ENCODE measurements at places on chromosomes 2 and 18.

- DNase-seq = no peak
These were observed 147.5 kb downstream of the PARD3B start for GRCh38 chr2:204692790-204693189.

DNA sequence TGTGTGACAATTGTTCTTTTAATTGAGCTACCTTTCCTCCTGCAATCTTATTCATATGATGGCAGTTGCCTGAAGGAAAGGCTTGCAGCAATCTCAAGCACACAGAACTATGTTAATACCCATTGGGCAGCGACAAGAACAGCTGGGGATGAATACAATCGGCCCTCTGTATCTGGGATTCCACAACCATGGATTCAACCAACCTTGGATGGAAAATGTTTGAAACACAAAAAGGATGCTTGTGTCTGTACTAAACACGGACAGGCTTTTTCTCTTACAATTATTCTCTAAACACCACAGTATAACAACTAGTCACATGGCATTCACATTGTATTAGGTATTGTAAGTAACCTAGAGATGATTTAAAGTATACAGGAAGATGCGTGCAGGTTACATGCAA is 256.1 kb upstream of the SIX2 start:
- no peak for DNase-seq

GRCh38 chr2:3488855-3489763 is 30.2 kb downstream of the ADI1 start:
- no peak for DNase-seq

DNA sequence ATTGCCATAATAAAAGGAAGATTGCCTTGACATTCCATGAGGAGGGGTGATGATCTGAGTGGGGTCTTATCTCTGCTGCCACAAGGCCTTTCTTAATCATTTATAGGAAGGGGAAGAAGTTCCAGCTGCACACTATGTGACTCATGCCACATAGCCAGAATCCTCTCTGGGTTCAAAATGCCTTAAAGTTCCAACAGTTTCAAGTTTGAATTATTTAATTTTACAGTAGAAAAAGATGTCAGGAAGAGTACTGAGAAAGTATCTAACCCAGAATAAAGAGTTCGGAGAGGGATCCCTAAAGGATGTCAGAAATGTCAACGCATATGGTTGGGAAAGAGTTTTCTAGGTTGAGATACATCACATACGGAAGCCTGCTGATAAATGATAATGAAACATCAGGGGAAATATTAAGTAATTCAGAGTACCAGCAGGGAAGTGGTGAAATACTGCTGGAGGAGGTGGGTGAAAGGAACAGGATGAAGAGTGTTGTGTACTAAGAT is 999.9 kb downstream of the TSN start:
- no peak for DNase-seq

GRCh38 chr2:204533629-204534370 is 11.5 kb upstream of the PARD3B start:
- DNase-seq = no peak

GRCh38 chr2:27314709-27315108 is 6.5 kb upstream of the UCN start:
- DNase-seq = no peak

DNA sequence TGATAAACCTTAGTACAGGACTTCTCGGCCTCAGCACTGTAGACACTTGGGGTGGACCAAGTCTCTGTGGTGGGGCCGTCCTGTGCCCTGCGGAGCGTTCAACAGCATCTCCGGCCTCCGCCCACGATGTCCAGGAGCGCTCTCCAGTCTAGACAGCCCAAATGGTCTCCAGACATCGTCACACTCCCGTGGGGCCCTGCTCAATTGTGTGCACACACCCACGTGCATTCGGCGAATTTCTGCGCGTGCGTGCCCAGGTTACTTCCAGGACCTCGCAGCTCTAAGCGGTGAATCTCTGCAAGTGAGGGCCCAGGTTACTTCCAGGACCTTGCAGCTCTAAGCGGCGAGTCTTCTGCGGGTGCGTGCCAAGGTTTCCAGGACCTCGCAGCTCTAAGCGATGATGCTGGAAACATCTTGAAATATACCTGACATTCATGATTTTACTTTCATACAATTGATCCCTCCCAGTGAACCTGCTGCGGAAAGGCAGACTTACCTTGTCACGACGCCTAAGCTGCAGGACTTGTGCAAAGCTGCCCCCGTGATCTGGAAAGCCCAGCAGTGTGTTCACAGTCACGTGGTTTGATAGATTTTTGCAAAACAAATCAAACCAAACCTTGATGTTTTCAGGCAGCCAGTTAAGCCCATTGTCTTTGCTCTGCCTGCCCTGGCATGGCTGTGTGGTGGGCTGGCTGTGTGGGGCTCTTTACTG is 16.1 kb upstream of the OTOS start:
- DNase-seq = no peak

DNA sequence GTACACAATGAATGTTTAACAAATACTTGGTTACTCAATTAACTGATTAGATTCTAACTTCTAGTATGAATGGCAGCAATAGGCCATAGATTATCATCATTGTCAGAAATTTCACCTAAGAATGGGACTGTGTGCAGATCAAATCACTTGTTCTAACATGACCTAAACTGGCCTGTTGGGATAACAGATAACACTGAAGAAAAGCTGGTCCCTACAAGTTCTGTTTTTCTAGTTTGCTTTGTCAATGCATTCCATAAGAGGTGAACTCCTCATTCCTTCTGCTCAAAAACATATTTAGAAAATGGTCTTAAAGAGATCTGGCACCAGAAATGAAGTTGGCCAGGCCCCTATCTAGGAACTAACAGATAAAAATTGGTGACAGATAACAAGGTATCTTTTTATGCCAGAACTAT is 175.4 kb downstream of the THADA start:
- no peak for DNase-seq

GRCh38 chr2:46372475-46372874 is 75.3 kb downstream of the EPAS1 start:
- DNase-seq = no peak

- DNase-seq = no peak
These were observed 119.6 kb downstream of the QPCT start for GRCh38 chr2:37464067-37464466.

GRCh38 chr2:205405752-205406151 is 276.5 kb upstream of the NRP2 start:
- DNase-seq = peak; percentile 44

DNA sequence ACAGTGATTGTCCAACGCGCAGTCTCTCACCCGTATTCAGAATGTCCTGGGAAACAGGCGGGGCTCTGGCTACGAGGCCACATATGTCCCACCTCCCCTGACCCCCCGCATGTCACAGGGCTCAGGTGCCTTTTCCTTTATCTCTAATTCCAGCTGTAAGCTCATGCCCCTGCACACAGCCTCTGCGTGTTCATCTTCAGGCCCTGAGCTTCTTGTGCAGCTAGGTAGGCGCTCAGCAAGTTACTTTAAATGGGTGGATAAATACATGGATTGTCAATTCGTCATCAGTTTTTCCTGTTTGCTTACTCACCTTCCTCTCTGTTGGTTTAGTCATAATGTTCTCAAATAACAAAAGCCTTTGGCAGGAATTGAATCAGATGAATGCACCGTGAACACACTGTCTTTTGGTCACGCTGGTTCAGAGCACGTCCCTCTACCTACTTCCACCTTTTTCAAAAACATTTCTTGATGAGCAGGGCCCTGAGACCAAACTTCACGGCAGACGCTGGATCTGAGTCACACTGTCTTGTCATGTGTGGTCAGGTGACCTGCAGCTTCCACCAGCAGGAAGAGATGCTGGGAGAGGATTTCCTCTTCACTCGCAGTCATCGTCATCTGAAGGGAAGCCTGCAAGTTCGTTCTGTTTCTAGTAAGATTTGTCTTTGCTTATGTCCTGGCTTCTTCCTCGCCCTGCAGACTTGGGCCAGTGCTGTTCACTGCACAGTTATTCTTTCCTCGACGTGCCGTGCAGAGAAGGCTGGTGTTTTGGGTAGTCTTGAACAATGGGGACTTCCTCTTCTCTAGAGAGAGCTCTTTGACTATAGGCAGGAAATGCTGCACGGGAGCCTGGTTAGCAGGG is 138.1 kb downstream of the PTGR3 start:
- DNase-seq = peak; percentile 67

DNA sequence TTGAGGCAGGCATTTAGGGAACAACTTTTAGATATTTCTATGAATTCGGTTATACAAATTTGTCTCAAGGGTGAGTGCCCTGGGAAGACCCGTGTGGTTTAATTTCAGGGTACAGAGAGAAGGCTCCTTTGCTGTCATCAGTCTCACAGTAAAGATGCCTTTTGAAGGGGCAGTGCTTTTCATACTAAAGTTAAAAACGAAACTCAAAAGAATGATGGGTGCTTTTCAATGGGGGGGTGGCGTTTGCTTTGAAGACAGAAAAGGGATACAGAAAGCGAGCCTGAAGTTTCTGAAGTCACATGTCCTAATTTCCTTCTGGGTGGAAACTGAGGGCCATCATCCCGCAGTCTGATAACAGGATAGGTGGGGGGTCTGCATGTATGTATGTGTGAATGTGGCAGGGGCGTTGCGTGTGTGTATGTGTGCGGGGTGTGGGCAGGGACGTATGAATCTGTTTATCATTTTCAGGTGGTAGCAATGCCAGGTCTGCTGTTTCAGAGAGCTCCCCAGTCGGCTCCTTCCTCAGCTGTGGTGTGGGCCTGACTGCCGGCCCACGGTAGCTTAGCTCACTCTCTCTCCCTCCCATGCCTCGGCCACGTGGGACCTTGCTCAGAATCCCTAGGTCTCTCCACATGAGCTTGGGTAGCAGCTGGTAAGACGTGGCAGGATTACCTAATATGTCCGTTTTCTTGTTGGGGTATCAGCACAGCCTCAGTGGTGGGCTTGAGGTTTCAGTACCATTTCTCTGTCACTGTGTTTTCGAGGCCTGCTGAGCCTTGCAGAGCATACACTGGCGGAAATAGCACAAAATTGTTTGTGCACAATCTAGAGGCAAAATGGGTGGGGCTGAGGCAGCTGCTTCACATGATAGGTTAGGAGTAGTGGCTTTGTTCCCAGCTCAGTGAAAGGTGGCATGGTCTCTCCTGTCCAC is 32.7 kb downstream of the ARHGAP25 start:
- no peak for DNase-seq

GRCh38 chr18:45324495-45325113 is 290.7 kb upstream of the SLC14A2 start:
- DNase-seq = peak; percentile 51

DNA sequence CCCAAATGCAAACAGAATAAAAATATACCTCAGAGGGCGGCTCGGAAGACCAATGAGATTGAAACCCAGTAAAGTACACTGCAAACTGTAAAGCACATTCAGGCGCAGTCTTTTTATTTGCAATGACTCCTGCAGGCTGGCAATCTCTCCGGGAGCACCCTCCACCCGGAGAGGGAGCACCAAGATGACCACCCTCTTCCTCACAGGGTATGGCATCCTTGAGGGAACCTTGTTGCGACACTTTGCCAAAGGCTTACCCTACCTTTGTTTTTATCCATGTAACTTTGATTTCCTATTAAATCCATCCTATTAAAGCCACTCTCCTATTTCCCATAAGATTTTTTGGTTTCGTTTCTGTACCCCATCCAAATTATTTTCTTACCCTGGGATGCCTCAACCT is 16.2 kb downstream of the CHST10 start:
- no peak for DNase-seq

DNA sequence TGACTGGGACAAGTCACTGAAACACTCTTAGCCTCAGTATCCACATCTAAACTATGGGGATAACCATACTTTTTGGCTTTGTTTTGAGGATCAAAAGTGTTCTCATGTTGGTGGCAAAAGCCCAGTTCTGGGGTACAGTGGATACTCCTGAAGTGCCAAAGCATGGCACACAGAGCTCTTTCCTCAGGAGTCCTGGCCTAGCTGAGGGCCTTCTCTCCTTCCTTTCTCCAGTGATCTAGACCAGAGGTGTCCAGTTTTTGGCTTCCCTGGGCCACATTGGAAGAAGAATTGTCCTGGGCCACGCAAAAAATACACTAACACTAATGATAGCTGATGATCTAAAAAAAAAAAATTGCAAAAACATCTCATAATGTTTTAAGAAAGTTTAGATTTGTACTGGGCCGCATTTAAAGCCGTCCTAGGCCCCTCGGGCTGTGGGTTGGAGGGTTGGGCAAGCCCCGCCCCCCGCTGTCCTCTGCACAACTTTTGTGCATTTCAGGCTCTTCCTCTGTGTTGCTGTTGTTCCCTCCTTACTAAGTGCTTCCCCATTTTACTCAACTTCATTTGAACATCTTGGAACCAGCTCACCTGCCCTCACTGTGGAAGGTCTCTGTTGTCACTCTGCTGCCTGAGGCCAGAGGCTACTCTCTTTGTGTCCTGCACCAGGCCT is 337.0 kb downstream of the CYRIA start:
- no peak for DNase-seq

DNA sequence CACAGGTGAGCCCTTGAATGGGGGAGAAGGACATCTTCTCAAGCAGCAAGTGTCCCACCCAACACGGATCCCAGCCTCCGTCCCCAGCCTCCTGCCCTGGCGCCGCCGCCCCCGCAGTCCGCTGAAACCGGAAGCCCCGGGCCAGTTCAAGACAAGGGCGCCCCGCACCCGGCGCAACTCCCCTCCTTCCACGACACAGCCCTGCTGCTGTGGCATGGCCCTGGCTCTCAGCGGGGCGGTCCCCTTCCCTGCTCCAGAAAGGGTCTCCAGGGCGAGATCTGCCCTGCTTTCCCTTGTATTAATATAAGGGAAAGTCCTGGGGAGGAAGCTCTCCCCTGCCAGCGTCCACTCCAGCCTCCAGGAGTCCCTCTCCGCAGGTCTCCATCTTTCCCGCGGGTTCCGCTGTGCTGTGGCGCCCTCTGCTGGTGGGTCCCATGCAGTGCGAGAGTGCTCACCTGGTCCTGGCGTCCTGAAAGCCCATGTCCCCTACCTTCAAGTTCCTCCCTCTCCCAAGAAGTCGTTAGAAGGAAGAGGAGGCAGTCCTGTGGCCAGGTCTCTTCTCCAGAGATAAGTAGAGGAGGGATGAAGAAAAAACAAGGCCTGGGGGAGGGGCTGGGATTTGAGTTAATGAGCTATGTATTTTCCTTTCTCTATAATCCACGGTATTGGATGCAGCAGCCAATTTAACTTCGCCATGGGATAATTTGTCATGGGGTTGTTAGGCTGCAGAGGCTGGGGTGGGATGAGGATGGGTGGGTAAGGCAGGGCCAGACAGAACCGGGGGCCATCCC is 176.0 kb downstream of the SMAD2 start:
- no peak for DNase-seq

- peak; percentile 77 for DNase-seq
These were observed 21.3 kb upstream of the TCF7L1 start for GRCh38 chr2:85111819-85112281.

DNA sequence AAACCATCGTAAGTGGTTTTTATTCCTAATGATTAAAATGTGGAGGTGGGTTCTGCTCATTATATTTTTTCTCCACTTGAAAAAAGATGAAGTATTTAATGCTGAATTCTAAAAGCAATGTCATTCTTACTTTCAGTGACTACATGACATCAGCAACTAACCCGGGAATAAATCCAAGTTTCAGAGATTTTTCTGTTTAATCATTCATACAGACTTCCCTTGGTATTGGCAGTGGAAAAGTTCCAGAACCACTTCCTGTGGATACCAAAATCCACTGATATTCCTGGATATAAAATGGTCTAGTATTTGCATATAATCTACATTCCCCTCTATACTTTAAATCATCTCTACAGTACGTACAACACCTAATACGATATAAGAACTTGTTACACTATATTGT is 128.6 kb downstream of the ZNF532 start:
- peak; percentile 91 for DNase-seq

- peak; percentile 87 for DNase-seq
These were observed 94.2 kb upstream of the RAB27B start for GRCh38 chr18:54734059-54734458.

GRCh38 chr2:138689705-138690104 is 90.5 kb downstream of the NXPH2 start:
- no peak for DNase-seq

All from RPMI7951 (cell line).